Parietal lobe (tissue), 2 donors: ENCODE measurements at places on chromosomes 12 and 14. TPM values are rescaled to one million over a fixed set of nuclear protein-coding genes. Genes with fewer than 3 reads are reported as not detected.

The MFAP5 gene
- total RNA-seq, result not detected

The SYCP3 gene
- total RNA-seq, result 1.3 TPM

The PPP1R1A gene
- 10.0 TPM for total RNA-seq

The CRADD gene
- total RNA-seq, result 23.2 TPM

The MYF5 gene
- not detected for total RNA-seq

The COL2A1 gene
- 0.31 TPM for total RNA-seq

The MORN3 gene
- total RNA-seq, result 3.8 TPM

The IL31 gene
- not detected for total RNA-seq

The CPNE8 gene
- total RNA-seq, result 9.7 TPM
